AG20443 (cell line): ENCODE measurements at places on chromosomes 3 and 15.

GRCh38 chr3:10002951-10003350 is 16.3 kb upstream of the EMC3 start:
- no peak for DNase-seq

DNA sequence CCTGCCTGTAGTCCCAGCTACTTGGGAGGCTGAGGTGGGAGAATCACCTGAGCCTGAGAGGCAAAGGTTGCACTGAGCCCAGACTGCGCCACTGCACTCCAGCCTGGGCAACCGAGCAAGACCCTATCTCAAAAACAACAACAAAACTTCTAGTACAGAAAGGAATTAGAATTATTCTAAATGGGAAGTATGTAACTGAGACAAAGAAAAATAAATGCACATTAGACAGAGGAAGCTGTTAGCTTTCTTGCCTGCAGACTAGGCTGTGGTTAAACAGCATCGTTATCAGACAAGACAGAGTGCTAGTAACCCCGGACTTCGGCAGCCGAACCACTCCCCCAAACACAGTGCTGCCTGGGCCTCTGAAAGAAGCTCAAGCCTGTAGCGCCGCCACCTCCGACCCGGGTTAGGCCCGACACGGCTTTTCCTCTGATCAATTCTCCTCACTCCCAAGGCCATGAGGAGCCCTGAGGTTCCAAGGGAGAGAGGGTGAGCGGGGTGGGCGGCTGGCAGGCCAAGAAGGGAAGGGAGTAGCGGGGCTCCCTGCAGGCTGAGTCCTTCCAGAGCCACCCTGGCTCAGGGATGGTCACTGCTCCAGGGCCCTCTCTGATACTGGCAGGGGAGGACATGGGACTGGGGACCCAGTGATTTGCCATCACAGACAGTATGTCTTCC is 44.8 kb upstream of the MUC4 start:
- DNase-seq, result no peak

DNA sequence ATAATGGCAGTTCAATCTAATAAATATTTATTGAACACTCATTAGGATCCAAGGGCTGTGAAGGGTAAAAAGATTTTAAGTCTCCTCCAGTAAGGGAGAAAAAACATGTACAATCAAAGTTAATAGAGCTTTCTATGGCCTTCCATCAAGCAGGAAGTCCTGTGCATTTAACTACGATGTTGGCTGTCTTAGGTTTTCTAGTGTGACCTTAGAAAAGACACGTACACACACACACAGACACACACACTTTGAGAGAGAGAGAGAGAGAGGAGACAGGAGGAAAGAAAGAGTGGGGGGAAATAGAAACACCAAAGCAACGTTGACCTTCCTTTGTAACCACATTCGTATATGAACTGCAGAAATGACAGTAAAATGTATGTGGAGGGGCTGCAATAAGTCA is 126.1 kb upstream of the TMC3 start:
- no peak for DNase-seq

- peak; percentile 64 for DNase-seq
Measured at GRCh38 chr3:192802957-192803899, 75.9 kb upstream of the FGF12 start.

DNA sequence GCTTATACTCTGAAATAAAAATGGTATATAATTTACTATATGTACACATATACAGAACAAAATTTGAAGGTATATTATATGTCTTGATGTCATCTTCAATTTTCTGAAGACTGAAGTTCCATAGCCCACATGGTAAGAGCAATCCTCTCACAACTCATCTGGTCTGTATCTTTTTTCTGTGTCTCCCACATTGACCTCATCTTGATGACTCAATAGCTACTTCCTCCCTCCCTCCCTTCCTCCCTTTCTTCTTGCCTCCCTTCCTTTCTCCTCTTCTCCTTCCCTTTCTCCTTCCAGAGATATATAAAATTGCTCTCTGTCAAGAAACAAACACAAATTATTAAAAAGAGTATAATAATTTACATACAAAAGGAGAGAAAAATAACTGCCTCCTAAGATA is 268.5 kb downstream of the SQOR start:
- DNase-seq, result no peak

- no peak for DNase-seq
Measured at GRCh38 chr3:13622356-13622755, 73.4 kb downstream of the FBLN2 start.

DNA sequence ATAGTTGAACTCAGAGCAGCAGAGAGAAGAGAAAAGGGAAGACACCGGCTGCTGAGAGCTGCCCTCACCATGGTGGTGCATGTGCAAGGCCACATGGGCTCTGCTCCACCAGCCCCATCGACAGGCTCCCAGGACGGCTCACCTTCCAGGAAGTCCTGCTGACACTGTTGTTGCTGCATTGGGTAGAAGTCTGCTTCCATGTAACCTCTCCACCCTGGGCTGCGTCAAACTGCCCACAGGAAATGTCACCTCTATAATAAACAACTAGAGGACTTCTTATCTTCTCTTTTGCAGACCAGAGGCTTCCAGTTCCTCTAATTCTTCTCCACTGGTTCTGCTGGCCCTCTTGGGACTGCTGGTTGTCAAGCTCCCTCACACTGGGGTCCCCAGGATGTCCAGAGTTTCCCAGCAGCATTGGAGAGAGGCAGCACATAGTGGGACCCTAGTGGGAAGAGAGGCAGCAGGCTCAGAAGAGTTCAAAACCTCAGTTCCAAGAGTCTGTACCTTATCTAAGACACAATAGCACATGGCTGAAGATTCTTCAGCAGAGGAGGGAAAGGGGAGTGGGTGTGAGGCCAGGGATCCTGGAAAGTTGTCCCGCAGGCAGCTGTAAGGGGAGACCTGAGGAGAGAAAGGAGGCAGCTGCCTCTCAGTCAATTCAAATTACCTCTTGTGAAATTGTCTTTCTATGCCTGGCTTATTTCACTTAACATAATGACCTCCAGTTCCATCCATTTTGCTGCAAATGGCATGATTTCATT is 5.8 kb upstream of the CCR3 start:
- no peak for DNase-seq
